ENCODE measurements at places on chromosomes 16 and 17.

DNA sequence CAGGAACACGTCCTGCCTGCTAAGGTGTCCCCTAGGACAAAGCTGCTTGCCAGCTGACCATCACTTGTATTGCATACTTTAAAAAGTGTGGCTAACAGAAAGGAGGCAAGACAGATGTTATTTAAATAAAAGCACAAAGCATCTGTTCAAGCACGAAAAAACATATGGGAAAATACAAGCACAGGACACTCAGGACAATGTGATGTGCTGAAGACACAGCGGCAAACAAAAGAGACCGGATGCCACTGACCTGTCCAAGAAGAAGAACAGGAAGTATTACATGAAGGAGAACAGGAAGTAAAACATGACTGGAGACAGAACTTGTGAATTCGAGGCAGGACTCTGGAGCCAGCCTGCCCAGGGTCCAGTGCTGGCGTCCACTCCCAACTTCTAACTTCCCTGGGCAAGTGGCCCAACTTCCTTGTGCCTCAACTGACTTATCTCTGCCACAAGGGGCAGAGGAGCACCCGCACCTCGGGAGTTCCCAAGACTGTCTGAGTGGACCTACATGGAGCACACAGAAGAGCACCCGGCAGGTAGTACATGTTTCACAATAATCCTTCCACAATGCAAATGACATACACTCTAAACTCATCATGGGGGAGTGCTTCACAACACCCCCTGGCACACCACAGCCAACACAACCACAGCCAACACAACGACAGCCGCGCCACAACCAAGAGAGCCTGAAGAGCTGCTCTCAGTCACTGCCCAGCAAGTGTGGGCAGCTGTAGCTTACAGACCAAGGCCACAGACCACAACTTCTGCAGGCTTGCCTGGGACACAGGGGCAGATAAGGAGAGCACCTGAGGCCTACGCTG, 36.6 kb downstream of the ANKRD11 start:
- DNase-seq: no peak

DNA sequence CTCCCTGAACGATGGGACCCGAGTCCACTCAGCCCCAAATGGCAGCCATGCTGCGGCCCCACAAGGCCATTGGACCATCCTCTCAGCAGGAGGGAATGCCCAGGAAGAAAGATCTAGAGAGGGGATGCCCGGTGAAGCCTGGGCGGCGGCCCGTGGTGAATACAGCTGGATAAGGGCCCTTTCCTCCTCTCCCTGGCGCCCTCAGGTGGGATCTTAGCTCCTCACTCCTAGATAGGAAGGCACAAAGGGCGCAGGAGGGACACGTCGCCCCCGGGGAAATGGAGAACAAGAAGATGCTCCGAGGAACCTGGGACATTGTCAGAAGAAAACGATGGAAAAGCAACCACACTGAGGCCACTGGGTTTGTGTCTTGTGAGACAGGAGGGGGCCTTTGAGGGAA, 2.5 kb downstream of the CD300C start:
- DNase-seq: no peak

- DNase-seq: no peak
Measured at GRCh38 chr16:8866884-8867215, 2.0 kb downstream of the CARHSP1 start.

GRCh38 chr16:89697616-89698331, 3.7 kb downstream of the SPATA2L start:
- DNase-seq: no peak

GRCh38 chr16:1809281-1809801, 15.8 kb upstream of the IGFALS start:
- DNase-seq: no peak

- DNase-seq: no peak
Measured at GRCh38 chr16:78246559-78246958, 147.1 kb downstream of the WWOX start.

DNA sequence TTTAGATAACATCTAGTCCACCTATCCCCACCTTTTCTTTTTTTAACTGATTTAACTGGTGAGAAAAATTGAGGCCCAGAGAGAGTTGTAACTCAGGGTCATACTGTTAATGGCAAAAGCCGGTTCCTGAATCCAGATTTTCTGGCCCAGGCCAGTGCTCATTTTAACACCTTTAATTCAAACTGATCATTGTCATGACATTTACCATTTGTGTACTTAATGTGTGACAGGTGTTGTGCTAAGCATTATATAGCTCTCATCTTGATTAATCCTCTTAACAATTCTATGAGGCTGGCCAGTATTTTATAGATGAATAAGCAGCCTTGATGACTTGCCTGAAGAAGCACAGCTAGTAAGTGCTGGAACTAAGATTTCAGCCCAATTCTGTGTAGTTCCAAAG, 14.4 kb downstream of the RHOT1 start:
- no peak for DNase-seq

Data from thymus (tissue), 14 donors.